Lung (tissue), 17 donors: ENCODE measurements at places on chromosomes 6 and 20. TPM values are rescaled to one million over a fixed set of nuclear protein-coding genes. Genes with fewer than 3 reads are reported as not detected.
A peak's percentile ranks its signal among the peaks of the same experiment; 100 is the strongest.

TULP1 gene
- total RNA-seq, result 2.6 TPM

FOXS1 gene
- 2.3 TPM for total RNA-seq

CST5 gene
- total RNA-seq, result not detected

AKAP12 gene
- 27.9 TPM for total RNA-seq

DNA sequence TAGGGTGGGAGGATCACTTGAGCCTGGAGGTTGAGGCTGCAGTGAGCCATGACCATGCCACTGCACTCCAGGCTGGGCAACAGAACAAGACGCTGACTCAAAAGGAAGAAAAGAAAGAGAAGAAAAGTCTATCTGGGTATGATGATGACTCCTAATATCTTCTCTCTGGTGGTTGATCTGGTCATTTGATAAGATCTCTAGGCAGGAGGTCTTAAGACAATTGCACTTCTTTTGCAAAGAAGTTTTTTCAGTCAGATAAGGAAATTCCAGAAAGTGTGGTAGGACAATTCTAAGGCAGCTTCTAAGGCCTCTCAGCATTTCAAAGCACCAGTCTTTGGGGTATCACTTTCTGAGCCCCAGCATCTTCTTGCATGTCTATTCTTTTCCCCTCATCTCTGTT is 7.7 kb upstream of the AIF1 start:
- H3K4me3 ChIP-seq, result no peak overlapping the region
- no peak overlapping the region for H3K27ac ChIP-seq
- no peaks in the 10 kb centered on the region for H3K27me3 ChIP-seq
- DNase-seq, result no peak
- no peaks in the 10 kb centered on the region for H3K4me1 ChIP-seq

DNA sequence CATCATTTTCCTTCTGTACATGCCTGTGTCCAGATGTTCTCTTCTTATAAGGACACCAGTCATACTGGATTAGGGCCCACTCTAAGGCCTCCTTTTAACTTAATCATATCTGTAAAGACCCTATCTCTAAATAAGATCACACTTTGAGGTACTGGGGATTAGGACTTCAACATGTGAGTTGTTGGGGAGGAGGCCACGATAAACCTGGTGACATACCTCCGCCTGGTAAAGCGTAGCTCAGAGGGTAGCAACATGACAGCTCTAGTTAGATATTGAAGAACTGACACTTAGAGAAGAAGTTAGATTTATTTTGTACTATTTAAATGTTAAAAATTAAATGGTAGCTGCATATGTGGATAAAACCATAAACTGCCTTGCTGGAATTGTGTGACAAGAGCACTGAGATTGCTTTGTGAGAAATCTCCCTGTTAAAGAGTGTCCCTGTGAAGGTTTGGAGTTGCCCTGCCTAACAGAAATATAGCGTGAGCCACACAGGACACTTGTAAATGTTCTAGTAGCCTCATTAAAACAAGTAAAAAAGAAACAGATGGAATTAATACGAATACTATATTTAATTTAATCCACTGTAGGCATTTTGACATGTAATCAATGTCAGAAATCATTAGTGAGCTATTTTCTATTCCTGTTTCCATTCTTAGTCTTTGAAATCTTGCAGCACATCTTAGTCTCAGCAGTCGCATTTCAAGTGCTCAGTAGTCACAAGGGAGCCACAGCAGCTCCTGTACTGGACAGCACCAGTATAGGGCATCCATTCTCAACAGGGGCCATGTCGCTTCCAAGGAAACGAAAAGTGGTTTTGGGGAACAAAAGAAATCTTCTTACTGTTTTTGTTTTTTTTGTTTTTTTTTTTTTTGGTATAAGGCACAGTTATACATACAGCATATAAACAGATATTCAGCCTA is 13.4 kb downstream of the PLCB1 start:
- no peaks in the 10 kb centered on the region for H3K36me3 ChIP-seq
- H3K27me3 ChIP-seq, result no peaks in the 10 kb centered on the region
- H3K4me3 ChIP-seq, result no peak overlapping the region
- DNase-seq, result no peak

GRCh38 chr6:103538381-103538780 is 1321.3 kb downstream of the HACE1 start:
- H3K36me3 ChIP-seq, result no peaks in the 10 kb centered on the region
- no peak overlapping the region for H3K27ac ChIP-seq
- H3K27me3 ChIP-seq, result no peaks in the 10 kb centered on the region
- H3K4me1 ChIP-seq, result no peaks in the 10 kb centered on the region
- DNase-seq, result no peak

DNA sequence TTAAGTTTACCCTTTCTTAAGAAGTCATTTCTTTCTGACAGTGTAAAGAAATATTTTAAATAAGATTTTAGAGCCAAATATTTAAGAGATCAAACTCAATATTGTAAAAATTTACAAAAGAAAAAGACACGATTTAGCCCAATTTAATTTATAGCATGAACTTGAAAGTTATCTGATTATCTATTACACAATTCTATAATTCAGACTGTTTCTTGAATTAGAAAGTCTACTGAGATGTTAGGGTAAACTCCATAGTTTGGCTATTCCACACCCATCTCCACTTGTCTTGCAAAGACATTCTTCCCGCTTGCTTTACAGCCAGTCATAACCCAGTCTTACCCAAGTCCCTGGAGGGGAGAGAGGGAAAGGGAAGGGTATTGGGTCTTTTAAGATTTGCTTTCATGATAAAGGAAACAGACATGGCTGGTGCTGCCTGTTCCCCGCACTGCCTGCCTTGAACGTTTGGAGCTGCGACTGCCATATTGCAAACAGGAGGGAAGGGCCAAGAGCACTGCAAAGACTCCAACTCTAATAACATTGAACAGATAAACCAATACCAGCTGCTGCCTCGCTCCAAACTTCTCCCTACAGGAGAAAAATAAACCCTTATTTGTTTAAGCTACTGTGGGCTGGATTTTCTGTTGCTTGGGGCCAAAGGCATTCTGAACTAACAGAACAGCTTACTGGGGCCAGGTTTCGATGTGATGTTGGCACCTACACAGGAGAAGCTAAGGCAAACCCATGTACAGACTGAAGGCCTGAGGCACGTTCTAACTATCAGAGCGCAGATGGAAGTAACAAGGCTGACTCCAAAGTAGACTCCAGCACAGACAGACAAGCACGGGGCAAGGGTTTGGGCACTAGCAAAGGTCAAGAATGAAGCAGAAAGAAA is 552.3 kb upstream of the JARID2 start:
- H3K36me3 ChIP-seq, result no peaks in the 10 kb centered on the region
- H3K4me1 ChIP-seq, result peaks cover 2% of the 10 kb centered on the region
- no peak overlapping the region for H3K27ac ChIP-seq
- H3K27me3 ChIP-seq, result no peaks in the 10 kb centered on the region

DNA sequence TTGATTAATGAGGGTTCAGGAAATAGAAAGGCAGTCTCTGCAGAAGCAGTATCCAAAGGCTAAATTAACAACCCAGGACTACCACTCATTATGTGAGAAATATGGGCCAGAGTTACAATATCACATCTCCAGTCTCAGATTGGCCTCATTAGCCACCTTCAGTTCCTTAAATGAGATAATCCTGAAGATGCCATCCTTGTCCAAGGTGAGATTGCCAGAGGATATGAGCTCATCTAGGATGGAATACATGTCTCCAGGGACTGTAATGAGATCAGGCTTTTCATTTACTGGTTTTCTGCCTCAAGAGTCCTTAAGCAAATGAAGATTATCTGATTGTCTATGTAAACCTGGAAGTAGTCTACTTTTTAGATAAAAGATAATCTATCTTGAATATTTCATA is 196.3 kb downstream of the FUT9 start:
- no peak overlapping the region for H3K27ac ChIP-seq
- H3K27me3 ChIP-seq, result no peaks in the 10 kb centered on the region
- no peaks in the 10 kb centered on the region for H3K36me3 ChIP-seq
- no peaks in the 10 kb centered on the region for H3K4me1 ChIP-seq
- H3K4me3 ChIP-seq, result no peak overlapping the region

GRCh38 chr20:38987777-38988176 is 25.6 kb downstream of the DHX35 start:
- no peak overlapping the region for H3K4me3 ChIP-seq
- peaks cover 2% of the 10 kb centered on the region for H3K4me1 ChIP-seq
- no peaks in the 10 kb centered on the region for H3K27me3 ChIP-seq
- no peak for DNase-seq
- H3K27ac ChIP-seq, result no peak overlapping the region

GRCh38 chr6:46972531-46972930 is 50.8 kb upstream of the ADGRF5 start:
- no peak overlapping the region for H3K27ac ChIP-seq
- no peaks in the 10 kb centered on the region for H3K27me3 ChIP-seq
- H3K4me1 ChIP-seq, result no peaks in the 10 kb centered on the region
- no peak overlapping the region for H3K4me3 ChIP-seq

DNA sequence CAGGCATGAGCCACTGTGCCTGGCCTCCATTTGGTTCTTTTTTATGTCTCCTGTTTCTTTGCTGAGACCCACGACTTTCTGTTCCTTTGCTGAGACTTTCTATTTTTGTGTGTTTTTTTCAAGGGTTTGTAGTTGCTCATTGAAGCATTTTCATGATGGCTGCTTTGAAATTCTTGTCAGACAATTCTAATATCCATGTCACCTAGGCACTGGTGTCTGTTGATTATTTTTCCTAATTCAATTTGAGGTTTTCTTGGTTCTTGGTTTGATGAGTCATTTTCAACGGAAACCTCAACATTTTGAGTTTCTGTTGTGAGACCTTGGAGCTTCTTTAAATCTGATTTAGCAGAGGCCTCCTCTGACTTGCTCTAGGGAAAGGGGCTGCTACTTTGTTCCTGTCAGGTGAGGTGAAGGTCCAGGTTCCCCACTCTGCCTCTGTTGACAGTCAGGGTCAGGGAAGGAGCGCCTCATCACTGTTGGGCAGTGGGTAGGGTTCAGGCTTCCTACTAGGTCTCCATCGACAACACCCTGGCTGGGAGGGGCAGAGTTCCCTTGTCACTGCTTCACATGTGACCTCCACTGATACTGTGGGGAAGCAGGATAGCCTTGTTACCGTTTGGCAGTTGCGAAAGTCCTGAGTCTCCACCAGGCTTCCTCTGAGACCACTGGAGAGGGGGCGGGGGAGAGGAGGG is 67.2 kb upstream of the RNF24 start:
- H3K27ac ChIP-seq, result no peak overlapping the region
- peaks cover 2% of the 10 kb centered on the region for H3K4me1 ChIP-seq
- H3K4me3 ChIP-seq, result no peak overlapping the region

- peak; percentile 85 for DNase-seq
- no peaks in the 10 kb centered on the region for H3K36me3 ChIP-seq
- H3K4me1 ChIP-seq, result no peaks in the 10 kb centered on the region
Measured at GRCh38 chr6:109978174-109979032, at the start of gene GPR6. Gene GPR6 (plus strand): TSS chr6:109978311. CDS start chr6:109979113, 802 bp downstream.

DNA sequence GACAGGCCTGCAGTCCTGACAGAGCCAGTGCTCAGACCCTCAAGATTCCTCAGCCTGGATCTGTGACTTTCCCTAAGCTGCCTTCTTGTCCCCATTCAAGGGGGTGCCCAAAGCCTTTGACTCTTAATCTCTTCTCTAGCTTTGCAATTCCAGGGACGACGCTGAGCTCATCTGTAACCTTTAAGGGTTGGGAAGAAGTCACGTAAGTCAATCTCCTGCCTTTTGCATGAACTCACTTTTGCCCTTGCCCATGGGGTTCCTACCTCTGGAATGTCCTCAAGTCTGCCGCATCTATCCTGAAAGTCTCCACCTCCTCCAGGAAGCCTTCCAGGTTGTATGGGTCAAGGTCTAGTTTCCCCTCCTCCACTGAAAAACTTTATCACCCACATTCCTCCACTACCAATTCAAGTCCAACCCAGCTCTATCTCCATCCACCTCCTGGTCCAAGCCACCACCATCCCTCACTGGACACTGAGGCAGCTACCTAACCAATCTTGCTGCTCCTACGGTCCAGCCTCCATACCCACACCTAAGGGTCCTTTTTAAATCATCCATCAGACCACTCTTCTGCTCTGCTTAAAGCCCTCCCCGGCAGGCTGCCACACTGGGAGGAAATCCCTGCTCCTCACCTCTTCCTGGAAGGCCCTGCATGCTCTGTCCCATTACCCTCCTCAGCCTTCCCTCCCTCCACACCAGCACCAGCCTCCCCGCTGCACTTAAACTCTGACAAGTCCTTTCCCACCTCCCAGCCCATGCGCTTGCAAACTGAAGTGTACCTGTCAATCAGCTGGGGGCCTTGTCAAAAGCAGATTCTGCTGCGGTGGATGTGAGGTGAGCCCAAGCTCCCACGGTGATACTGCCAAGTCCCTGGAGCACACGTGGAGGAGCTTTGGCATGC is 29.7 kb downstream of the PREX1 start:
- H3K27me3 ChIP-seq, result no peaks in the 10 kb centered on the region
- no peak overlapping the region for H3K27ac ChIP-seq
- H3K36me3 ChIP-seq, result no peaks in the 10 kb centered on the region
- no peak overlapping the region for H3K4me3 ChIP-seq
- no peaks in the 10 kb centered on the region for H3K4me1 ChIP-seq
- no peak for DNase-seq

DNA sequence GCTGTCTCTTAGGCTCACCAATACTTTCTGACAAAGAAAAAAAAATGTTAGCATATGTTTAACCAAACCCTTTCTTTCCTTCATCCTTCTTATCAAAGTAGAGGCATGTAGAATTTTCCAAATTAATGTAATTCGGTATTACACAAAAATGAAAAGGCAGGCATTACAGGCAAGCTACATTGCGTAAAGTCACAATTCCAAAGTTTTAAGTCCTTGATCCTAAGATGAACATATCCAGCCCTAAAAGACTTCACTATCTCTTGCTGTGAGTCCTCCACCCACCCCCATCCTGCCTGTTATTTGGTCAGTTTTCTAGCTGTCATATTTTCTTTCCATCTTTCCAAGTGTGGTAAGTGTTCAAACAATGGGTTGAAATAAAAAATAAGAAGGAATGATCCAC is 12.1 kb upstream of the TENT5A start:
- DNase-seq, result no peak
- H3K27ac ChIP-seq, result no peak overlapping the region
- no peak overlapping the region for H3K4me3 ChIP-seq
- H3K36me3 ChIP-seq, result no peaks in the 10 kb centered on the region
- H3K4me1 ChIP-seq, result peaks cover 16% of the 10 kb centered on the region
- no peaks in the 10 kb centered on the region for H3K27me3 ChIP-seq

DNA sequence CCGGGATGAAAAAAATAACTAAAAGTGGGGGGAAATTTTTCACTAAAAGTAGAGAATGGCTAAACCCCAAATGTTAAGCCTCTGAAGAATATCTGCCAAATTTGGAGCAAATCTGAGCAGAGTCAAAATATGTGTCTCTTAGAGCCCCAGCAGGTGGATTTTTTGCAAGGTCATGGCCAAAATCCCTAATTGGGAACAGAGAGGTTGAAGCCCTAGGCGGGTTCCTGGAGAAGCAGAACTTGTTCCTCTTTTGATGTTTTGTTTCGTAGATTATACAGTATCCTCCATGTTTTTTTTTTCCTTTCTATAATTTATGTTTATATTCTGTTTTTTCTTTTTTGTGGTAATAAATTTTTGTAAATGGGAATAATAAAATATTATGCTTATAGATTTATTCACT is 94.4 kb downstream of the PLCB4 start:
- H3K27ac ChIP-seq, result no peak overlapping the region
- H3K4me1 ChIP-seq, result peaks cover 2% of the 10 kb centered on the region
- no peak overlapping the region for H3K4me3 ChIP-seq
- no peaks in the 10 kb centered on the region for H3K27me3 ChIP-seq
- H3K36me3 ChIP-seq, result no peaks in the 10 kb centered on the region
- no peak for DNase-seq
